ENCODE measurements at places on chromosomes 1 and 21. TPM values are rescaled to one million over a fixed set of nuclear protein-coding genes. Genes with fewer than 3 reads are reported as not detected.
A peak's percentile ranks its signal among the peaks of the same experiment; 100 is the strongest.

- DNase-seq: no peak
Observed at GRCh38 chr1:182995894-182996293, 27.3 kb upstream of the LAMC1 start.

DNA sequence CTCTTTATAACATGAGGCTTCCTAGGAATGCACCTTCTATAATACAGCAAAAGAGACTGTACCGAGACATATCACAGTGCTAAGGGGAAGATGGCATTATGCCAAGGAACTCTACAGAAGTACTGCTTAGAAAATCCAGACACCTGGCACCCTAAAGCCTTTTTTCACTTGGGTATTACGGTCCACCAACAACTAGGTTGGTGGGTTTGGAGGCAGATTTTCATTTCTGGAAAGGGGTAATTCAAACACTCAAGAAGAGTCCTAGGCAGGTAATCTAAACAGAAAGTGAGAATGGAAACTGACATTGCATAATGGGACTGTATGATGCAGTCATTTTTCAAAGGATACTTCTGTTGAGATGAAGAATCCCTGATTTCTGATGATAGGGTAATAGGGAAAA is 19.6 kb downstream of the SCMH1 start:
- DNase-seq: no peak

DNA sequence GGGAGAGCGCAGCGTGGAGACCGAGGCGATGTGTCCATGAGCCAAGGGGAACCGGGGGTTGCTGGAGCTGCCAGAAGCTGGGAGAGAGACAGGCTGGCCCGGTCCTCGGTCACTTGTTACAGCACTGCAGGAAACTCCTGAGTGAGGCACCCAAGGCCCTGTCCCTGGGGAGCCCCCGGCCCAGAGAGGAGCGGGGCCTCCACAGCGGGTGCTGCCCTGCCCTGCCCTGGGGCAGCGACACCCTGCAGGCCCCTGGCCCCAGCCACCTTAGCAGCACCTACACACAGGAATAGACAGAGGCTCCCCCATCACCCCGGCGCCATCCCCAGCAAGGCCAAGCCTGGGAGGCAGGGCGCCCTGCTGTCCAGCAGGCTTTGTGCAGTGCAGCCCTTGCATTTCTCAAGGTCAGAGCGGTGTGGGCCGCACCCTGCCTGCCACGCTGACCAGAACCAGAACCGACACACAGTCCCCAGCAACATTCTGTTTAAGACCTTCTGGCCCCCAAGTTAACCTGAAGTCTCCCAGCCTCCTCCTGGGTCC is 6.6 kb upstream of the MEGF6 start:
- DNase-seq: no peak

DNA sequence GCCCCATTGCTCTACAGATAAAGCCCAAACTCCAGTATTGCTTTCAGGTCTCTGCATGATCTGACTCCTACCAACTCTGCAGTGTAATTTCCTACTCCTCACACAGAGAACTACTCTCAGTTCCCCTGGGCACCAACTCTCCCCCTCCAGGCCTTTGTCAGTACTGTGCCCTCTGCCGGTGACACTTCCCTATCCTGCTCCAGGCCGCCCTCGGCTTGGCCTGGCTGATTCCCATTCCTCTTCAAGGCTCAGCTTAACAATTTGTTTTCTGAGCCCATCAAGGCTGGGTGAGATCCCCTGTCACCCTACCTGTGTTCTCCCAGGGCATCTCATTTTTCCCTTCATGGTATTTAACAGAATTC is 2.6 kb downstream of the SLAMF8 start:
- peak; percentile 75 for DNase-seq

DNA sequence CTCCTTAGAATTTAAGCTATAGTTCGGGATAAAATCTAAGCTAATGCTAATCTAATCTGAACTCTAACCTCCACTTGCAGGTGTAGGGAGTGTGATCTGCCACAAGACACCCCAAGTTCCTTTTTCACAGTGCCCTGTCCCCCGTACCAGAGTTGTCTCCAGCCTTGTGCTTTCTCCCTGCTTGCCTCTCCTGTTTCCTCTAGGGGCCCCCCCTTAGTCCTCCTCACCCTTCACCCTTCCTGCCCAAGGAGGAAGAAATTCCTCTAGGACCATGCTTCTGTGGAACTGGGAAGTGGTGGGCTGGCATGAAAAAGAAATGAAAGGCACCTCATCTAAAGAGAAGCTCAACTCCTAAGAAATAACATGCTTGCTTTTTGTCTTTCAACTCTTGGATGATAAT is 50.2 kb upstream of the BCL9 start:
- no peak for DNase-seq

DNA sequence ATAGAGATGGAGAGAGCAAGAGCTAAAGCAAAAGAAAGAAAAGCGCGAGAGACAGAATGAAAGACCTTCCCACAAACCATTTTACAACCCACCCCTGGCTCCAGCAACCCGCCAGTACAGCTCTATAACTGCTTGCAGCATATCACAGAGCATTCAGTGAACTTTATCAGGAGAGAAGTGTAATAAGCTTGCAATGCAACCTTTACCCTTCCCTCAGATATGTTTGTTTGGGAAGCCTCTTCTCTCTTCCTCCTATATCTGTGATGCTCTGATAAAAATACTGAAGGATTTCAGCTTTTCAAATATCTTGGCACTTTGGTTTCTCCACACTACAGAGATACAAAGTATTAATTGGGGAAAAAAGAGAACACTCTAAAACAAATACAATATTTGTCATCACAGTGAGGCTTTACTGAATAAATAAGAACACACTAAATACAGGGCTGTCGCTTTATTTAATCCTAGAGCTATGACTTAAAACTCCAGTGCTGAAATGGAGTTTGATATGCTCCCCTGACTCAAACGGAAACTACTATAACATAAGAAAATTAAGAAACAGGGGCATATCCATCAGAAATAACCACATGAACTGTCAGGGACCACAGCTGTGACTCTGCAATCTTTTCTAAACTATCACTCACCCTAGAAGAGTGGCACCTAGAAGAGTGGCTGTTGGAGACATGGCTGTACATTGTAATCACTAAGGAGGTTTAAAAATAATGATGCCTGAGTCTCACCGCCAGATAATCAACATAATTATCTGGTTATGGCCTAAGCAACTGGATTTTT is 6.7 kb downstream of the CRP start:
- no peak for DNase-seq

The IGSF3 gene
- total RNA-seq: 20.1 TPM

All from upper lobe of right lung (tissue), 1 donor.